ENCODE measurements at places on chromosomes 2 and 18.

DNA sequence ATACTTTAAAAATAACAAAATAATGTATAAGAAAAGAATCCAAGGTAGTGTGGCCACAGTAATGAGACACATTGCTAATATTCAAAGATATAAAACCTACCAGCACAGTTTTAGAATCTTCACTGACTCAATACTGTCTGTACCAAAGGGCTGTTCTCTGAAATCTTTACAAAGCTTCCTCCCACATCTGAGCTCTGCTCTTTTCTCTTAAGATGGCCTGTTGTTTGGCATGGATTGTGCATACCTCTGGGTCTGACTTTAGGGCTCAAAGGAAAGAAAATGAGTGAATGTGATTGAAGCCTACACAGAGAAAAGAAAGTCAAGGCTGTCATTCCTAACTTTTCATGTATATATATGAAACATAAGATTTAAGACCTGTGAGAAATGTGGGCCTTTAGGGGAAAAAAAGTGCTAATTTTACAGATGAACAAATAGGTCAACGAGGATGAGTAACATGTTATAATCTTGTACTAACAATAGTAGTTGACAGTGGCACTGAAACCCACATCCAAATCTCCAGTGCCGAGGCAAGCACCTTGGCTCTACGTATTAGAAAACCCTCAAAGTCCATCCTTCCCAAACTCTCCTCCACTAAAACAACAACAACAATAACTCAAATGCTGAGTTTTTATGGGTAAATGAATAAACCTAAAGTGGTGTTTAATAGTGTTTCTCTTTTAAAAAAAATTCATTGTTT is 114.2 kb downstream of the ZNF521 start:
- no peak for DNase-seq

- peak; percentile 42 for DNase-seq
Observed at GRCh38 chr2:23385351-23385747, 370 bp downstream of the KLHL29 start.

GRCh38 chr2:176960061-176960460 is 252.5 kb upstream of the HNRNPA3 start:
- DNase-seq: no peak

DNA sequence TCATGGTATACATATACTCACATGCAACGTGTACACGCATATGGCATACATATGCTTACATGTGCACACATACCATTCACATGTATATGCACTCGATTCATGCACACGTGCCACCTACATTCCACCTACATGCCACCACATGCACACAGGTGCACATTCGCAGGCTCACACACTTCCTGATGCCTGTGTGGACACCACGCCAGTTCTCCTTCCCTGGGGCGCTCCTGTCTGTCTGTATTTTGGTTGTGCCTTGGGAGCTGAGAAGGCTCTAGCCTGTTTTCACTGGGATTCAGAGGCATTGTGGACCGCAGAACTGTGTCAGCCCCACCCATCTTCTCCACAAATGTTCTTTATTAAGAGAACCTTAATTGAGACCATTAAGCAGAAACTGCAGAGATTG is 96.6 kb upstream of the CTDP1 start:
- DNase-seq: no peak

DNA sequence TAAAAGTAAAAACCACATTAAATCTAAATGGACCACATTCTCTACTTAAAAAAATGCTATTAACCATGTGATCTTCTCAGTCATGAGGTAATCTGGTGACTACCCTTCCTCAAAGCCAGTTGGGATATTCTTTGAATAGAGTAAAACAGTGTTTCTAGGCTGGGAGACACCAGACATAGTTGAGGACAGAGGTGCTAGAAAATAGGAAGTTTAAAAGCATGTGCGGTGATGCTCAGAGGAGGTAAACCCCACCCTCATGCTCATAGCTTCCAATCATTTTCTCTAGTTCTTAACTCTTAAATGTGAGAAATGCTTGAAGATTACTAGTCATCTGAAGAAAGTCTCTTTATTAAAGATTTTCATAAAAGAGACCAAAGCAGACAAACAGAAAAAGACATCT is 30.7 kb upstream of the ELAC1 start:
- DNase-seq: no peak

GRCh38 chr2:43228321-43228751 is 1.9 kb upstream of the ZFP36L2 start:
- DNase-seq: no peak

GRCh38 chr2:223996391-223996790 is 39.1 kb downstream of the MRPL44 start:
- DNase-seq: no peak

DNA sequence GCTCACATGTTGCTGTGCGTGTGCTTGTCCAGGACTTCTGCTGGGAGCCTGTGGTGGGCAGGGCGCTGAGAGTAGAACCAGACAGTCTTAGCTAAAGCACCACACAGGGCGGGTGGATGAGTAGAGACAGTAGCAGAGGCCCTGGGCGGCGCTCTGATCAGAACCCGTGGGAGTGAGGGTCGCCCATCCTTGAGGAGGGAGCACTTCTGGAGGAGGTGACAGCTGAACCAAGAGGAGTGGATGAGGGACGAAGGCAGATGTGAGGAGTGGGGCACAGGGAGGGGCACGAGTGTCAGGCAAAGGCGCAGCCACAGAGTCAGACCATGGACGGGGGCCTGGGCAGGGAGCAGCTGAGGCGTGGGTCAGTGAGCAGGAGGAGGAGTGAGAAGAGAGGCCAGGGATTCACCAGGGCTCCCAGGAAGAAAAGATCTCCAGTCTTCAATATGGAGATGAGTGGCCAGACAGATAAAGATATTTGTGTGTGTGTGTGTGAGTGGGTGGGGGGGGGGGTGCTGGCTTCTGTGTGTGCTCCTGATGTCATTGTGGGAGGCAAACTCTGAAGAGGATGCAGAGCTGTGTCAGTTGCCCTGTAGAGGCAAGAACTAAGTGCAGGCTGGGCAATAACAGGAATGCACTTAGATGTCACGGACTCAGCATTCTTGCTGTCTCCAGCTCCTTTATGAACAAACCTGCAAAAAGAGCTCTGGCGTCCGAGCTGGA is 79.6 kb downstream of the TPO start:
- DNase-seq: no peak
